Astrocyte of the hippocampus (primary cell): ENCODE measurements at places on chromosomes 2 and 18.

DNA sequence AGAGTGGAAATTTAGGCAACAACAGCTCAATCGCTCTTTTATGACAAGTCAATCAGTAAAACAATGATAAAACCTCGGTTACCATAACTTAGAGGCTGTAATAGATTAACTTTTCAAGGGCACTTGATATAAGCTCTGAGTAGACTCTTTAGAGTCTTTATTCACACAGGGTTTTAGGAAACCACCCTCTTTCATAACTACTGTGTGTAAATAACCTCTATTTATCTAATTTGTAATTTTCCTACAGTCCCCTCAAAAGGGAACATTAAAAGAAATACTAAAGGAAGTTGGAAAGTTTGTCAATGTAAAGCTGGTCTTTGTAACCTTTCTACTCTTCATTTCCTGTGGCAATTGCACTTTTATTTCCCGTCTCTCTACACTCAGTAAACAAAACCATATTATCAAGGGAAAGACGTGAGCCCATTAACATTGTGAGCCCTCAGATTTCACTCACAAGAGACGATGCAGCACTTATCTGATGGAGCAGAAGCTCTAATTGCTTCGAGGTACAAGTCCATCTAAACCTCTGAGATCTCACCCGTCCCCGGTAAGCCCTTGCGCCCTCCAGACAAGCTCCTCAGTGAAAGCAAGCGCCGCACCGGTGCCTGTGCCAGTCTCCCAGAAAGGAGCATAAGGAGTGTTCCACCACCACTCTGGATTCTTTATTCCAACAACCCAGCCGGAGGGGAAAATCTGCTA lies 1.1 kb upstream of the HOXD1 start:
- DNase-seq: no peak

- peak; percentile 44 for DNase-seq
These were observed 1.7 kb downstream of the MYO1B start for GRCh38 chr2:191246820-191247380.

GRCh38 chr18:75200605-75201280 lies 8.2 kb downstream of the PTGR3 start:
- no peak for DNase-seq

GRCh38 chr2:196166876-196167275 lies 4.5 kb downstream of the STK17B start:
- DNase-seq: peak; percentile 53

GRCh38 chr18:38329145-38329544 lies 763.5 kb upstream of the CELF4 start:
- DNase-seq: no peak

DNA sequence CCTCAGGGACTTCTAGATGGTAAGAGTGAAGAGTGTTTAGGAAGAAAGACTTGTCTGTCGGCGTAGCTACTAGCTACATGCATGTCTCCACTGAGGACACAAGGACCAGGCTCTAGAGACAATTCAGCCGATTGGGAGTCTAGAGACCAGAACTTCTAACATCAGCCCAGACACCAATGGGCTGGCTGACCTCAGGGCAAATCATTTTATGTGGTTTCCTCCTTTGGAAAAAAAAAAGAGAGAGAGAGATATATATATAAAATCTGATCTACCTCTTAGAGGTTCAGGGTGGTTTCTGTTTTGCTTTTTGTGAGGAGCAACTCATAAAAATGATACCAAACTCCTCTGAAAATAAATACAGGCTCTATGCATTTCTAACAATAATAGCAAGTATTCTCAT lies 212.8 kb downstream of the BCL2 start:
- no peak for DNase-seq

DNA sequence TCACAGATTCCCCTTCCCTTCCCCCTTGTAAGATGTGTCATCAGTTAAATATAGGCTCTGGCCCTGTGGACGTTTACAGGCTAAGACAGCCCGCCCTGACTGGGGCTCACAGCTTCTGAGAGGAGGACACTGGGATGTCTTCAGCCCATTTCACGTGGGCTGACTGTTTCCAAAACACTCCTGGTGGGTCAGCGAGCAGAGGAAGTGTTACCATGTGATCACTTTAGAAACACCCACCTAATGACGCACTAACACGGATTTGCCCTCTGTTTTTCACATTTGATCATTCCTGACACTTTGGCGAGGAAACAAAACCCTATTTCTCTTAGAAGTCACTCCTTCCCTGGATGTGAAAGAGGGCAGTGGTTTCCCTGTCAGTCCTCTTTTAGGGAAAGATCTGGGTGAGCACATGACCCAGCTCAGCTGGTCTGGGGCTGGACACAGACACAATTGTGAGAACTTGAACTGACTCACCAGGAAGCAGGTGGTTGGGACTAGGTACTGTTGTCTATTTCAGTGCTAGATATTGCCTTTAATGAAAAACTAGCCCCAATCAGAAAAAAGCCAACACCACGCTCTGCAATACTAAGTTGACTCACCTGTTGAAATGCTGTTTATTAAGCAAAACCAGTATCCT lies 38.8 kb downstream of the BMP10 start:
- no peak for DNase-seq

DNA sequence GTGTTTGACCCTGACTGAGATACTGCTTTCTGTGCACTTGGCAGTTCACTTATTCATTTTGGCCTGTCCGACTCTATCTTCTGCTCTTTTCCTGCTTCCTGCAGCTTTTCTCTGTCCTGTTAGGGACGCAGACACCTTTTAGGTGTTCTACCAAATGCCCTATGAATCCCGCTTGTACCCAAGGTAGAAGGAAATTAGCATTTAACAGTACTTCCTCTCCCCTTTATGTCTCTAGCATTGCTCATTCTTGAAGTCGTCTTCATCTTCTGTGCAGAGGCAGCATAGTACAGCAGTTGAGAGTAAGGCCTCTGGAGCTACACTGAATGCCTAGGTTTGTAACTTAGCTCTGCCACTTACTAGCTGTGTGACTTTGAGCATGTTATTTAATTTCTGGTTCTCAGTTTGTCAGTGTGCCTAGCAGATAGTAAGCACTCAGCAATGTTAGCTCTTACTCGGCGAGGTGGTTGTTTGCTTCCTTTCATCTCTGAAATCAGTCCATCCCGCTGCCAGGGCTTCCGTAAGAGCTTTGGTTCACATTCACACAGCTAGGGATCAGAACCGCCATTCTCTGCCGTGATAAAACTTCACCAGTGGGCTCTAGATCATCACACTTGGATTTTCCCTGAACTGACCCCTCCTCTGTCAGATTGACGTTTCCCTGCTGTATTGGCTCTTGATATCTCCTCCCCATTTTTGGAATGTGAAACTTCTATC lies 1.4 kb downstream of the CCT7 start:
- DNase-seq: no peak

GRCh38 chr18:39318462-39318861 lies 1752.9 kb upstream of the CELF4 start:
- no peak for DNase-seq

- DNase-seq: peak; percentile 14
These were observed 57.7 kb upstream of the SEMA4C start for GRCh38 chr2:96927405-96928171.

DNA sequence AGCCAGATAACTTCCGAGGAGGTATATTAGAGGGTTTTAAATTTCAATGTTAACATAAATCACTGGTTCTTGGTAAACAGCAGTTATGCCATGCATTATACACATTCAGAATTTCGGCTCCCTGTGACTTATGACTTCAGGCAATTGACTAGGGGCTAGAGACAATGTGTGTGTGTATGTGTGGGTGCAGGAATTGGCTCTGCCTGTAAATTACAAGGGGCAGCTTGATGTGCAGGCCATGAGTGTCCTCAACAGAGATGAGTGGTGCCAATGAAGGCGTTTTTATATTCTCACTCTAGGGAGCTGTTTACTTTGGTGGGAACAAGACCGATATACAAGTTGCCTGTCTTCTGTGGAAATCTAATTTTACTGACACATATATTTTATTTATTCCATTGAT lies 161.6 kb downstream of the CSRNP3 start:
- no peak for DNase-seq

GRCh38 chr18:33761363-33761762 lies 183.3 kb downstream of the ASXL3 start:
- peak; percentile 51 for DNase-seq

DNA sequence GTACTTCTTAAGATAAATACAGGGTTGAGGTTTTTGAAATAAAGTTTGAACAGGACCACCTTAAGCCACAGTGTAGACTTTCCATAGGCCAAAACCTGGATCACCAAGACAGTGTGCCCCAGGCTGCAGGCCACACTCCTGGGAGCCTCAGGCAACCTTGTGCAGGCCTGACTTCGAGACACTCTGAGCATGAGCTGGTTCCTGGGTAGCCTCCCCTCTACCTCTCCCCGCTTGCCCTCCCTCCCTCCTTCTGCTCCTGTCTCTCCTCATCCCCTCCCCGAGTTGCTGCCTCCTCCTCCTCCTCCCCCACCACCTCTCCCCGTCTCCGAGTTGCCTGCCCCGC lies 10.6 kb upstream of the PROC start:
- no peak for DNase-seq

- no peak for DNase-seq
These were observed 4.8 kb downstream of the ITGA4 start for GRCh38 chr2:181462033-181462432.

GRCh38 chr2:55223958-55224760 lies 7.9 kb downstream of the CLHC1 start:
- no peak for DNase-seq

GRCh38 chr2:47534179-47534919 lies 131.4 kb downstream of the MSH2 start:
- DNase-seq: peak; percentile 68

- DNase-seq: peak; percentile 16
These were observed 35.8 kb upstream of the ASPRV1 start for GRCh38 chr2:69997015-69997830.

DNA sequence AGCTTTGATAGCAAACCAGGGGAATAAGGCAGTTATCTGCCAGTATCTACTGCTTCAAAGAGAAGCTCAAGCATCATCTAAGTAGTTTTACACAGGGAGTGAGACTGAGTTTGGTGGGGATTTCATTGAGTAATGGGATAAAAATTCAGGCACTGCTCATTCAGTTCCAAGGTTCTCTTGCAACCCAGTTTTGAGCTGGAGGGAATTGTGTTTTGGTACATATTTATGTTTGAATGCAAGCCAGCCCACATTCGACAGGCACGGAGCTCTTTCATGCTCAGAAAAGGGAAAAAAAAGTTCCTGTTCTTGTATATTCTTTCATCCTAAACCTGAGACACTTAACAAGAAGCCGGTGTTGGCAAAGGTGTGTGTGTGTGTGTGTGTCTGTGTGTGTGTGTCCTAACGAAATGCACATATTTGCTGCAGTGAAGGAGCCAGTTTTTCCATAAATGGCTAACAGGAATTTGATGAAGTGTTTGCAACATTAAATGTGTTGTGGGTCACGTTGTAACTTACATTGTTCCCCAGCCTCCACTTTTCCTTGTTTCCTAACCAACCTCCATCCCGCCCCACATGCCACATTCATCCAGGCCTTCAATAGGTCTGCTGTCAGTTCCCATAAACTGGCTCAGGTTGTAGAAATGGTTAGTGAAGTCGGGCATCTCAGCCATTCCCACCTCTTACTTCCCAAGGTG lies 311.1 kb downstream of the TXNL1 start:
- peak; percentile 72 for DNase-seq

DNA sequence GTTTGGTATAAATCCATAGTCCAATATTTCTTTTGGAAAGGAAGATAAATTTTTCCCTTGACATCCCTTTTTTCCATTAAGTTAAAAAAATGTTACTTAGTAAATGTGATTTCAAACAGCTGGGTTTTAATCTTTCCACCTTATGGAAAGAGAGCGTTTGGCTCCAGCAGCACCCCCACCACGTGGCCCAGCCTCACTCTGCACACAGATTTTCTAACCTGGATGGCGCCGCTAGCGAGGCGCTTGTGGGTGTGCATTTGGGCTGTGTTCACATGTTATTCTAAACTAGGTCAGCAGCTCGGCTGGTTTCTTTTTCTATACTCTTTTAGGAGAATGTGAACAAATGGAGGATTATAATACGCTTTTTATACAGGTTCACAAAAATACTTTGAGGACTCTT lies 218.0 kb downstream of the LDLRAD4 start:
- DNase-seq: no peak

DNA sequence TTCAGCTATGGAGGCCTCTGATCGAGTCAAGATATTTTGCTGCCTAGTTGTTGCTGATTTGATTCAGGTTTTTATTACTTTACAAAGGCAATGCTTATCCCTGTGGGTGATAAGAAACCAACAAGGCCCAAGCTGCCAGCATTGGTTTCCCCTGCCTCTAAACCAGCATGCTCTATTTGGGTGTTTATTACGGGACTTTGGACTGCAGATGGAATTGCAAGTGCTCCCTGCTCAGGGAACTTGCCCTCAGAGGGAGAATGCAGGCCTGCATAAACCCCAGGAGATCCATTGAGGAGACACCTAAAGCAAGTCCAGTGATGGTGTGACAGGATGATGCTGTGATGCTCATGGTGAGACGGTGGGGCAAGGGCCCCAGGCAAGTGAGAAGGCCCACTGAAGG lies 172.1 kb downstream of the VAPA start:
- no peak for DNase-seq

GRCh38 chr2:232488721-232489300 lies 1.2 kb upstream of the ECEL1 start:
- DNase-seq: no peak

DNA sequence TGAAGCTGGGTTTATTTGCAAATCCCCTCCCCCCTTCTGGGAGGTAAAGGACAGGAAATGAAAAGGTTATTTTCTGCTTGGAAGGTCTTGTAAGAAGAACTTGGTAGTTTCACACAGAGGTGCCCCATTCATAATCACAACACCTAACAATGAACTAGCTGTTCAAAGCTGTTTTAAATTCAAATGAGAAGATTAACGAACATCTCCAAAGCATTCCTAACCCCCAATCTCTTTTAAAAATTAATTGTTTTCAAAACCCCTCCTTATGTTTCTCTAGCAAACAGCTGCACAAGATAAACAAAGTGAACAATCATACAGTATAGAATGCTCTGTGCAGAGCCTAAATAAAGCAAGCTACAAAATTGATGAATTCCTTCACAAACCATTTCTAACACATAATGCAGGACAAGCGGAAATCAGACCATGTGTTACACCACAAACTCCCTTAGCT lies 271.4 kb downstream of the SATB2 start:
- no peak for DNase-seq

GRCh38 chr2:205909184-205909572 lies 176.8 kb downstream of the INO80D start:
- DNase-seq: no peak

DNA sequence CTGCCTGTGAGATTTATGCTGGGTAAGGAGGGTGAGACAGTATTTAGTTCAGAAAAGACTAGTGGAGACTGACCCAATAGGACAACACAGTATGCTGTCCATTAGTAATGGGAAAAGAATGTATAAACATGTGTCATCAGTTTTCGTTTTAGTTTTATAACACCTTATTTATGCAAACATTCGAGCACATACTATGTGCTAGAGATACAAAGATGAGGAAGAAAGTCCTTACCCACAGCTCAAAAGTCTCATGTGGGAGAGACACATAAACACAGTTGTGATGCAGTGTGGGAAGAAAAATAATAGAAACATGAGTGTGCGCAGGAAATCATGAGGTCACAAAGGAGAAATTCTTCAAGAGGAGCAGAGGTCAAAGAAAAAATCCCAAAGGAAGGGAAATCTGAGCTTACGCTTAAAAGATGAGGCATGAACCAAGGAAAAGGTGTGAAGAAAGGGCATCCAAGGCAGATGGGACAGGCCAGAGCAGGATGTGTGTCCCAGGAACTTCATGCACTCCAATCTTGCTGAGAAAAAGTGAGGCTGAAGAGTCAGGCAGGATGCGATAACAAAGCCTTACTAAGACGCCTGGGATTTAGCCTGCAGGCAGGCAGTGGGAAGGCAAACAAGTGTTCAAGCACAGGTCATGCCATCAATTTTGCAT lies 8.1 kb downstream of the METTL21A start:
- peak; percentile 60 for DNase-seq
